ENCODE measurements at places on chromosomes 13 and 19.

DNA sequence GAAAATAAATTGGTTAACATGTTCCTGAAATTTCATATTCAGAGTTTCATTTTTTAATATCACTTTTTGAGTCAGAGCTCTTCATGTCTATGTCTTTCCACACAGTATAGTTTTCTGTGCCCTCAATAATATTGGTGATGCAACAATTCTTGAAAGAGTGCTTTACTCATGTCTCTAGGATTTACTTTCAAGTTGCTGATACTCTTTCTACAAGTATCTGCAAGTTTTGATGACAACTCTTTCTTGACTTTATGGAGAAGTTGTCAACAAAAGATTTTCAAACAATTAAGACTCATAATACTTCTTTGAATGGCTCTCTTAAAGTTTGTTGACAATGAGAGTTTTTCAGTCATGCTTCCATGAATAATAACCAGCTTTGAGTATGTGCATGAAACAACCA lies 561.7 kb downstream of the DIAPH3 start:
- no peak for DNase-seq

- no peak for DNase-seq
Observed at GRCh38 chr13:80965097-80965496, 624.2 kb upstream of the SPRY2 start.

- DNase-seq: no peak
Observed at GRCh38 chr19:1308718-1309117, 23.0 kb downstream of the EFNA2 start.

GRCh38 chr13:73223372-73223781 lies 164.6 kb downstream of the KLF5 start:
- DNase-seq: no peak

- DNase-seq: no peak
Observed at GRCh38 chr13:110698689-110699088, 7.2 kb downstream of the CARS2 start.

Data from suppressor macrophage (primary cell).